ENCODE measurements at places on chromosomes 12 and 14.

GRCh38 chr14:66099451-66099850, 386.7 kb upstream of the CCDC196 start:
- DNase-seq: no peak

DNA sequence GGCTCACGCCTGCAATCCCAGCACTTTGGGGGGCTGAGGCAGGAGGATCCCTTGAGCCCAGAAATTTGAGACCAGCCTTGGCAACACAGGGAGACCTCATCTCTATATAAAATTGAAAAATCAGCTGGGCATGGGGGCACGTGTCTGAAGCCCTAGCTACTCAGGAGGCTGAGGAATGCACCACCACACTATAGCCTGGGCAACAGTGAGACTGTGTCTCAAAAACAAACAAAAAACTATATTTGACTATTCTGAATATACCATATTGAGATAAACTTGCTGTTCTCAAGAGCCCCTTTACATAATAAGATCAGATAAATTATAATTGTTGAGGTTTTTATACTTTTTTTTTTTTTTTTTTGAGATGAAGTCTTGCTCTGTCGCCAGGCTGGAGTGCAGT, 44.9 kb upstream of the SRP54 start:
- no peak for DNase-seq

- no peak for DNase-seq
These were observed 20.3 kb upstream of the GNS start for GRCh38 chr12:64779354-64779974.

DNA sequence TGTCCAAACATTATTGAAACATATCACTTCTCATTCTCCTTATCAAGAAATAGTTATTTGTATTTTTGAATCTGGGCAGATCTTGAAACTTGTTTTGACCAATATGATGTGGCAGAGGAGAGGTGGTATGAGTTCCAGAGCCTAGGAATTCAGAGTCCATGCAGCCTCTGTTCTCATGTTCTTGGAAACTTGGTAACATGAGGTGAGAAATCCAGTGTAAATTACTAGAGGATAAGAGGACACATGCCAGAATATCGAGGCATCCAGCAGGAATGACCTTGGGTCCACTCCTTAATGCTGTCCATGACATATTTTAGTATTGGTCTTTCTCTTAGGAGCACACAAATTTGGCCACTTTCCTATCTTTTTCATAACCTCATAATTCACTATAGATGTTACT, 1374.6 kb downstream of the FSCB start:
- no peak for DNase-seq

DNA sequence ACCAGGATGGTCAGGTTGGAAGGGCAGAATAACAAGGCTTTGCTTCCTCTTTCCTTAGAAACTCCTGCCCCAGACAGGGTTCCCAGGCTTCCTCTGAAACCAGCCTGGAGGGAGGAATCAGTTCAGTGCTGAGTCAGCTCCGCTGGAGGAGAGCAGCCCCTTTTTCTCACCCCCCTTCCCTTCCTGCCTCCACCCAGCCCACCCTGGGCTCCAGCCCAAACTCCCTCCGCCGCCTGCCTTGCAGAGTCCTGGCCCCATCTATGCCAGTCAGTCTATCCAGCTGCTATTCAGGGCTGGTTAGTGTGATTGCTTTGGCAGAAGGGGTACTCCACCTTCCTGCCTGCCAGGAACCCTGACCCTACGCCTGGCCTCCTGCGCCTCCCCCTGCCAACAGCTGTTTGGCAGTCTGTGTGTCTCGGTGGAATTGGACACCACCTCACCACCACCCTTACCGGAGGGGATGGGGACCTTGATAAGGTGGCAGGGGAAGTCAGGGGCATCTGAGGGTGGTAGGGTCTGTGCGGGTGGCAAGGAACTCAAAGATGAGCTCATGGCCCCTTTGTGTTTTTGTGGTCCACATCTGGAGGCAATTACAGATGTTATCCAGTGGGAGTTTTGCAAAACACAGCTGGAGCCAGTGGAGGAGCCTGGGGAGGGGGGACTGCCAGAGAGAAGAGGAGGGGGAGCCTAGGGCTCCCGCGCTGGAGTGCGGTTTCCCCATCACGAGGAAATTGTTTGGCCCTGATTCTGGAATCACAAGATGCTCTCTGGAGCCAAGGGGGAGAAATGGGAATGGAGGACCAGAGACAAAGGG, 12.2 kb downstream of the MMP14 start:
- DNase-seq: peak; percentile 97

DNA sequence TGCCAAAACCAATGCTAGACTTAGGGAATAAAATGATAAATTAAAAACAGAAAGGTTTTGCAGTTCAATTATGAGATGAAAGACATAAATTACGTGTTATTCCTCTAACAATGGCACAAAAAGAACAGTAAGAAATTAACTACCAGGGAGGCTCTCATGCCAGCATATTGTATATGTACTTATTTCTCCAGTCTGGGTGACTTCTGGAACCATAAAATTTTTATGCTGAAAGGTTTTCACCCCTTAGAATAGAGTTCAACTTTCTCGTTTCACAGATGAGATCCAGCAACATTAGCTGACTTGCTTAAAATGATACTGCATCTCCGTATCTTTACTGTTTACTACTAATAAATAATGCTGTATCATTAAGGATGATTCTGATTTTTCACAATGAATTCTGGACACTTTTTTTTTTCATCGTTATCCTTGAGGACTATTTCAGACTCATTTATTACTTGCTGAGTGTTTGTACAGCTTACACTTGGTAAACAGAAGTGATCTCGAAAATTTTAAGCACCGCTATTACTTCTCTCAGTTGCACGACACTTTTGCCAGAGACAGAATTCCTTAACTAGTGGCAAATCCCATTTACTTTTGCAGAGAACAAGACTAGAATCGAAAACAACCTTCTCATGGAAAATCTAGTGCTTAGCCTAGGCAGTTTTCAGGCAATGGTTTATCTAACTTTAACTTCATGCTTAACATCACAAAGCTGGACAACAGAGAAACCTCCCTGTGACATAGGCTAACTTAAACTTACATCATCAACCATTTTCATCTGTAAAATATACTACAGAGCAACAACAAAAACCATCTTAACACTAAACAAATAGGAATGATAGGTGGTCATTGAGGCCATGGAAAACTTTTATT, 2.7 kb downstream of the RSRC2 start:
- DNase-seq: no peak

GRCh38 chr12:116186482-116187150, 90.9 kb downstream of the MED13L start:
- no peak for DNase-seq

DNA sequence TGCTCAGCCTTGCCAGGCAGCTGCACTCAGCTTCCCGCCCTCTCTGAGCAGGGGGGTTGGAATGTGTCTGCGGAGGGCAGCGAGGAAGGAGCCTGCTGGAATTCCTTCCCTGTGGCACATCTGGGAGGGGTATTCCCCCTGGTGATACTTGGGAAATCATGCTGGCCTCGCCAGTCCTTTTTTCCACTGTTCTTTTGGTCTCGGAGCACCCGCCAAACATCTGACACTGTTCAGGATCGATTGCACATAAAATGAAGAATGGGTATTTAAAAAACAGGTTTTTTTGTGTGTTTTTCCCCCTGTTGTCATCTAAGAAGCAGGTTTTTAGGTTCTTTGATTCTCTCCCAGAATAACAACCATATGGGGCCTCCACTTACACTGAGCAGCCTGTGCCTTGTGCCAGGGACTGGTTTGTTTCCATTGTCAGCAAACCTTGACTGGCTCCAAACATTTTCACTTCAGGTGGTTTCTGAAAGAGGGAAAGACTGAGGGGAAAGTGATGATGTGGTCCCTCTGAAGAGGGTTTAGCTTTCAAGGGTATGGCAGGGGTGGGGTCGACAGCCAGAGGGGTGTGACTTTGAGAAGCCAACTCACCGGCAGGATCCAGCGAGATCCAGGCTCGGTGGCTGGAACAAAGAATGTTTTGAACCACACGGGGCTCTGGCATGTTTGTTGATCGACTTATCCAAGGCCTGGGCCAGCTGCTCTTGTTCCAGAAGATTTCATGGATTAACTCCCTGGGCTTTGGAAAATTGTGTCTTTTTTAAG, 215.1 kb downstream of the CACNA1C start:
- no peak for DNase-seq

DNA sequence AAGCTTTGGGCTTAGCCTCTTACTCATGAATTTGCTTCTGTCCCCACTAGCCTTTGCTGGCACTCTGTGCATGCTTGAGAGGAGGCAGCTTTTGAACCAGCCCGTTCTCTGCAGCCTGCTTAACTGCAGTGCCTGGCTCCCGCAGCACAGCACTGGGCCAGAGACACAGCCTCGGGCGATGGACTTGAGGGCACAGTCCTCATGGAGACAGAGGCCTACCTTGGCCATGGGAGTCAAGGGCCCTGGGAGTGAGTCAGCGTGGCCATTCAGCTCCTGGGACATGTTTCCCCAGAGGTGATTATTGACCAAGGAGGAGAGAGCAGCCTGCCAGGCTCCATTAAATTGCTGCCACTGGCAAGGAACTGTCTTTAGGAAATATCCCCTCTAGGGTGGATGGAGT, 93.5 kb downstream of the SMOC1 start:
- DNase-seq: no peak

GRCh38 chr12:94046626-94047410, 101.6 kb upstream of the PLXNC1 start:
- DNase-seq: no peak

- no peak for DNase-seq
These were observed 25.1 kb downstream of the LRTM2 start for GRCh38 chr12:1845427-1845826.

- no peak for DNase-seq
These were observed 12.3 kb downstream of the MAP3K12 start for GRCh38 chr12:53486736-53487487.

- DNase-seq: no peak
These were observed 30.6 kb downstream of the BORCS5 start for GRCh38 chr12:12387501-12387900.

- no peak for DNase-seq
These were observed 1.9 kb downstream of the TMEM253 start for GRCh38 chr14:21102521-21103410.

- DNase-seq: no peak
These were observed 361.9 kb upstream of the FAR2 start for GRCh38 chr12:28787151-28787550.

- DNase-seq: no peak
These were observed 1.5 kb upstream of the ZBTB42 start for GRCh38 chr14:104799244-104800014.

GRCh38 chr12:50571786-50572185, 67.0 kb downstream of the DIP2B start:
- no peak for DNase-seq
